COR-L47 (cell line): ENCODE measurements at places on chromosomes 3 and 15.

GRCh38 chr3:8436661-8437287 lies 64.8 kb upstream of the LMCD1 start:
- no peak for DNase-seq

GRCh38 chr3:46665763-46666452 lies 27.6 kb downstream of the ALS2CL start:
- DNase-seq, result peak; percentile 33

DNA sequence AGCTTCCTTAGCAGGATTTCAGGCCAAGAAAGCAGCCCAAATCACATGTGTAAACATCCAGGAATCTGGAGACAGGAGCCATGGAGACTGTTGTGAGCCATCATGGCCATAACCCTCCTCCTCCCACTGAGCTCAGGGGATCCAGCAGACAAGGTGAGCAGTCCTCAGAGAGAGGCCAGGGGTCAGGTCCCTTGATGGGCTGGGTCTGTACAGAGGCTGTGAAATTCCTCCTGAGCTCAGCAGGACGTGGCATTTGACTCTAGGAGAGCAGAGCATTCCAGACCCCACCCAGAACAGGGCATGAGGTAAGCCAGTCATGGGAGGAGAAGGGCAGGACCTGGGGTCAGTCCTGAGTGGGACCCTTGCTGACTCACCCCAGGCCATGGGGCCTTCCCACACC lies 67.0 kb upstream of the ACAN start:
- DNase-seq, result no peak

GRCh38 chr3:66823532-66823931 lies 174.6 kb upstream of the KBTBD8 start:
- DNase-seq, result no peak

DNA sequence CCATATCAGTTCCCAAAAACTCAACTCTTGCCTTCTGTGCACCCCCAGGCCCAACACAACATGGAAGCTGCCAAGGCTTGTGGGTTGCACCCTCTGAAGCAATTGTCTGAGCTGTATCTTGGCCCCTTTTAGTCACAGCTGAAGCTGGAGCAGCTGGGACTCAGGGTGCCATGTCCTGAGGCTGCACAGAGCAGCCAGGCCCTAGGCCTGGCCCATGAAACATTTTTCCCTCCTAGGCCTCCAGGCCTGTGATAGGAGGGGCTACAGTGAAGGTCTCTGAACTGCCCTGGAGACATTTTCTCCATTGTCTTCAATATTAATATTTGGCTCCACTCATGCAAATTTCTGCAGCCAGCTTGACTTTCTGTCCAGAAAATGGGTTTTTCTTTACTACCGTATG lies 8.1 kb upstream of the MYLK start:
- DNase-seq, result no peak

- peak; percentile 45 for DNase-seq
Observed at GRCh38 chr15:68278595-68279405, 1.3 kb downstream of the FEM1B start.
